ENCODE measurements at places on chromosomes 6 and 20.

DNA sequence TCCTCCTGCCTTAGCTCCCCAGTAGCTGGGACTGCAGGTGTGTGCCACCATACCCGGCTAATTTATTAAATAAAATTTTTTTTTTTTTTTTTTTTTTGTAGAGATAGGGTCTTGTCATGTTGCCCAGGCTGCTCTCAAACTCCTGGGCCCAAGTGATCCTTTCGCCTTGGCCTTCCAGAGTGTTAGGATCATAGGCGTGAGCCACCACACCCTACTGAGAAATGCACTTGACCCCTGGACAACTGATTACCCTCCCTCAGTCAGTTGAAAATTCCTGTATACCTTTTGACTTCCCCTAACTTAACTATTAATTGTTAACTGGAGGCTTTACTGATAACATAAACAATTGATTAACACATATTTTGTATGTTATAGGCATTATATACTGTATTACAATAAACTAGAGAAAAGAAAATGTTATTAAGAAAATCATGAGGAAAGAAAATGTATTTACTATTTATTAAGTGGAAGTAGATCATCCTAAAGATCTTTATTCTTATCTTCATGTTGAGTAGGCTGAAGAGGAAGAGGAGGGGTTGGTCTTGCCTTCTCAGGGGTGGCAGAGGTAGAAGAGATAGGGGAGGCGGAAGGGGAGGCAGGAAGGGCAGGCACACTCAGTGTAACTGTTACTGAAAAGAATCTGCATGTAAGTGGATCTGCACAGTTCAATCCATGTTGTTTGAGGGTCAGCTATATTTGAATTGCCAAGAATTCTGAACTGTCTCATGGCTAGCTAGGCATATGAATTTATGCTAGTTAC, 104.3 kb downstream of the FARS2 start:
- DNase-seq, result no peak

DNA sequence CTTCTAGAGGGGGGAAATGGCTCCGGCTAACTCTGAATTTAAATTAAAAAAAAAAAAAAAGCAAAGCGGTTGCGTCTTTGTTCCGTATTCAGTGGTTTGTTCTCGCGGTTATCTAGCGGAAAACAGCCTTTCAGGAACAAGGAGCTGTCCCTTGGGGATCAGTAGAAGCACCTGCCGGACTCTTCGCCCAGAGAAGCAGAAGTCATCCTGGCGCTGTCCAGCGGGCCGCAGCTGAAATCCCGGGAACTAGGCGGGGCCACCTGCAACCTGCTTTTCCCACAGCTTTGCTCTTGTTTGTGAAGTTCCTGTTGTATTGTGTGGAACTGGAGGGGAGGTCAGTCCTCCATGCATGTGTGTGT, 43.9 kb upstream of the GJE1 start:
- no peak for DNase-seq

- no peak for DNase-seq
Observed at GRCh38 chr6:12266571-12266970, 23.6 kb upstream of the EDN1 start.

GRCh38 chr20:18831830-18832499, 18.4 kb downstream of the SCP2D1 start:
- no peak for DNase-seq

- DNase-seq, result no peak
Observed at GRCh38 chr6:82094166-82094806, 153.3 kb downstream of the IBTK start.

DNA sequence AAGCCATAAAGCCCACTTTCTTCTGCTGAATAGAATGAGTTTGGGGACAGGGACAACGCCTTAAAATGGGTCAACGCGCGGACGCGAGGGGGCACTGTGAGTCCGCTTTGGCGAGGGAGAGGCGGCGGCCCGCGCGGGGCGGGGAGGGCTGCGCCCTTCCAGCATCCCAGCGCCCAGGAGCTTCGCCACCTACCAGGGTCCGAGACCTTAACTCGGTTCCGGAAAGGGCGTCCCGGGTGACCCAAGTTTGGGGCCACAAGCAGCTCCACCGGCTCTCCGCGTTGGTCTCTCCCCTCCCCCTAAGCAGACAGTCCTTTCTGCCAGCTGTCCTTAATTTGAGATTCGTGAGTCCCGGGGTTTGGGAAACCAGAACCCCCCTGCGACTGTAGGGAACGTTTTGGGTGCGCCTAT, 1.8 kb upstream of the SAMD5 start:
- DNase-seq, result no peak

DNA sequence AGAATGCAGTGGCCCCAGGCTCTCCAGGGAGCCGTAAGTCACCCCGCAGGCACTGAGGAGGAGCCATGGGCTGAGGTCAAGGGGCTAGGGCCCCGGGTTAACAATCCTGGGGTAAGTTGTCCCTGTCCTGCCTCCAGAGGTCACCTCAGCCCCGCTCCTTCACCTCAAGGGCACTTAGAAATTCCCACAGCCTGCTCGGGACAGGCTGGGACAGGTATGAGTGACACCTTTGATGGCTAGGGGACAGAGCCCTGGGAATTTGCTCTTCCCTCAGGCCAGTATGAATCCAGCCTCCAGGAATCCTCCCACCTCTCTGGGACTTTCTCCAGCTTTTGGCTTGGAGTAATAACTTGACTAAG, 3.5 kb upstream of the GRM4 start:
- DNase-seq, result no peak

DNA sequence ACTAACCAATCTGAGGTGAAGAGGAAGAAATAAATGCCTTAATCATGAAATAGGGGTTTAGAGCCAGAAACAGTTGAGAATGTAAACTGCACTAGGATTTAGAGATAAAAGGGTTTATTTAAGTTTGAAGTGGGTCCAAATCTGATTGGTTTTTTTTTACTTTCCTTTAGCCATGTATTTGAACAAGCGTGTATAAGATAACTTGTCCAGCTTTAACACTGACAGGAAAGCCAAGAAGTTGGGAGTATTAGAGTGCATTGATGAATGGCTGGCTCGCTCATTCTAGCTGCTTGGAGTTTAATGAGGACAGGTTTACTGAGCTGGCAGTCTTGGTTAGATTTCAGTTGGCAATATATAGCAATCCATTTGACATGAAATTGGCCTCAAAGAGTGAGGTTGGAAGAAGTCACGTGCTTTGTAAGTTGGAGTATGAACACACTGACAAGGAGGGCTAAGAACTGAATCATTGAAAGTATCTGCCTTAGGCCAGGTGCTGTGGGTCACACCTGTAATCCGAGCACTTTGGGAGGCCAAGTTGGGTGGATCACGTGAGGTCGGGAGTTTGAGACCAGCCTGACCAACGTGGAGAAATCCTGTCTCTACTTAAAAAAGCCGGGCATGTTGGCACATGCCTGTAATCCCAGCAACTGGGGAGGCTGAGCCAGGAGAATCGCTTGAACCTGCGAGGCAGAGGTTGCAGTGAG, 13.7 kb downstream of the SRSF3 start:
- DNase-seq, result no peak

- DNase-seq, result no peak
Observed at GRCh38 chr6:163261361-163261760, 153.2 kb upstream of the QKI start.
